A549 treated with DMSO at 1 μM for 4 hours (cell line): ENCODE measurements at places on chromosomes 16 and 17. TPM values are rescaled to one million over a fixed set of nuclear protein-coding genes. Genes with fewer than 3 reads are reported as not detected.

The KRT14 gene
- 0.08 to 0.36 TPM (median 0.15 TPM) in 4 of 5 replicates, not detected in the other for total RNA-seq

The TBC1D3I gene
- 0.19 to 0.46 TPM (median 0.29 TPM) in 5 replicates for total RNA-seq

The CD68 gene
- total RNA-seq = 31.9 to 41.8 TPM (median 37.0 TPM) in 5 replicates

The GNPTG gene
- total RNA-seq = 24.7 to 37.3 TPM (median 29.4 TPM) in 5 replicates

The PYY gene
- total RNA-seq = 0.17 TPM in 1 of 5 replicates, not detected in the others

The SDK2 gene
- total RNA-seq = 0.30 to 0.56 TPM (median 0.45 TPM) in 5 replicates

The RNF222 gene
- not detected in 5 replicates for total RNA-seq

The ABCC12 gene
- 0.03 to 0.37 TPM (median 0.15 TPM) in 4 of 5 replicates, not detected in the other for total RNA-seq
